ENCODE measurements at places on chromosomes 12 and 14.

- no peak for DNase-seq
Measured at GRCh38 chr12:12350868-12351463, 924 bp upstream of the MANSC1 start.

- no peak for DNase-seq
Measured at GRCh38 chr12:99019798-99020197, 374.7 kb downstream of the APAF1 start.

GRCh38 chr14:92792885-92793284, 1.2 kb upstream of the GOLGA5 start:
- no peak for DNase-seq

DNA sequence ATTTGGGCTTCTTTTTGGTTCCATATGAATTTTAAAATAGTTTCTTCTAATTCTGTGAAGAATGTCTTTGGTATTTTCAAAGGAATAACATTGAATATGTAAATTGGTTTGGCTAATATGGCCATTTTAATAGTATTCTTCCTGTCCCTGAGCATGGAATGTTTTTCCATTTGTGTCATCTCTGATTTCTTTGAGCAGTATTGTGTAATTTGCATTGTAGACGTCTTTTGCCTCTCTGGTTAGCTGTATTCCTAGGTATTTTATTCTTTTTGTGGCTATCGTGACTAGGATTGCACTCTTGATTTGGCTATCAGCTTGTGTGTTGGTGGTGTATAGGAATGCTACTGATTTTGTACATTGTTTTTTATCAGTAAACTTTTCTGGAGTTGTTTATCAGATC, 601.9 kb downstream of the SNAPC1 start:
- DNase-seq, result no peak

DNA sequence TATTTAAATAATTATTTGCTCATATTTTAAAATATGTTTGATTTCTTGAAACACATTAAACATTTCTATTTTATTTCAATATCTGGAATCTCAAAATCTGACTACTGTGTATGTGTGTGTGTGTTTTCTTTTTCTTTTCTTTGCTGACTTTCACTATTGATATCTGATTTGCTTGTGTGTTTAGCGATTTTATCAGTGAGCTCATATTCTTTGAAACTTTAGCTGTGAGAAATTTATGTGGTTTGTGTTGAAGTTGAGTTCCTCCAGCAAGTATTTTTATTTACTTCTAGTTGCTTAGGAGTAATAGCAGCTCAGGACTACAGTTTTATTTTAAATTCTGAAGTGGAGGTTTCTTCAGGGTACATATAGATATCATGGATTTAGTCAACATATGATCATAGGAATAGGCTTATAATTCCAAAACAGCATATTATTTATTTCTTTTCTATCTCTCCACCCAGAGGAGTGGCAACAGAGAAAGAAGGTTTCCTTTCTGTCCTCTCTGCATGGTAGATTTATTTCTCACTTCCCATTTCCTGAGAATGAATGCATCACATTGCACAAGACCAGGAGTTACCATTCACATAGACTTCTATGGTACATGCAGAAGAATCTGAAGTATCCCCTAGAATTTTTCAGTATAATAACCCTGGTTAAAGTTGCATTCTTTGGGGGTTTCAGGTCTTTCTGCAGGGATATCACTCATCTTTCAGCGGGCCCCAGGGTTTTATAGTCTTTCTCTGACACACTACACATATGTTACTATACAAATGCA, 60.5 kb downstream of the PTPRQ start:
- no peak for DNase-seq

DNA sequence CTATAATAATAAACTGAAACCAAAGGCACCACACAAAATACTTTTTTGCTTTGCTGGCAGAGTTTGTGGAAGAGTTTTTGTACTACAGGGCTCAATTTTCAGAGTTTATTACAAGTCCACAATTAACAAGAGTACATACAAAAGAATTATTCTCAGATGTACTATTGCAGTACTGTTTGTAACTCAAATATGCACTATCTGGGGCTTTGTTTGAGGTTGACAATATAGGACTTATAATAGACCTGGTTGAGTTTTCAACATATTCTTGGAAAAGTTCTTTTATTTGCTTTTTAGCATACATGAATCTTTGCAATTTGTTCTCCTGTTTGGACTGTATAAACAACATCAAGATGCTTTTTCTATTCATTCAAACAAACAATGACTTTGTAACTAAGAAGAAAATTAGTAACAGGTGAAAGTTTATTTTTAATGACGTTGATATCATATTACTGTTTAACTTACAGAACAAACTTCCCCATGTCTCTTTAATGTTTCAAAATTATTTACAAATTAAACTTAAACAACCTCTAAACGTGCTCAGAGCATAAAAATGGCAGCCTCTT, 407.4 kb upstream of the PRICKLE1 start:
- no peak for DNase-seq

DNA sequence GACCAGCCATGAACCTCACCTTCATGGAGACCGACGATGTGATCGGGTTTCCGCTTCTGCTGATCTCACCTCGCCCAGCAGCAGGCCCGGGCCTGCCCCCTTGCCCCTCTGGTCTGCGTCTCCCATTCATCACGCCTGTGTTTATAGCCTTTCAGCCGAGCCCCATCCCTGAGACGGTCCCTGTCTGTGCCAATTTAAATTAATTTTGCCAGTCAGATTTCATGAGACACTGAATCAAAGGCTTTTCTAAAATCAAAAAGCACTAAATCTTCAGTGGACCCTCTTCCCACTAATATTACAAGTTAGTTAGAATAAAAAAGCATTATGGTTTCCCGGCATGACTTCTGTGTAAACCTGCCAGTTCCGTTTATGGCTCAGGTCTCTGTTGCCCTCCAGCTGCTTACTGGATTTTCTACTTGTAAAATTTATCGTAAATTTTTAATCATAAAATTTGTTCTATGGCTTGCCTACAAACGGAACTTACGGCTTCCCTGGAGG, 155.9 kb downstream of the ESRRB start:
- peak; percentile 61 for DNase-seq

GRCh38 chr12:14283489-14284144, 81.9 kb upstream of the ATF7IP start:
- DNase-seq, result peak; percentile 19

DNA sequence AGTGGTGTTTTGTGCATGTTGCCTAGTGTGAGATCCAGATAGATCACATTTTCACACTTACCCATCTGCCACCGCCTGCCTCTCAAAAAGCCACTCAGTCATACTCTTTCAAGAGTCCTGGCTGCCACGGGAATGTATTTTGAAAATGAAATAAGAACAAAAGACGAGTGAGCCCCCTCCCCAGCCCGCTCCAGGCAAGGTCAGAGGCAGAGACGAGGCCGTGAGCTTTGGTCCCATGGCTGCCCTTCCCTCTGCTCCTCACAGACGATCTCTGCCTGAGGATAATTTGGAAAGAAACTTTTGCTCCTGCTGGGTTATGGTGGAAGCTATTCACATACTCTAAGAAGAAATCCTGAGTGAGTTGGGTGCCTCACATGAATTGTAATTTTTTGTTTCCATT, 924.3 kb downstream of the BCL11B start:
- no peak for DNase-seq

- DNase-seq, result no peak
Measured at GRCh38 chr12:65529771-65530435, 251.4 kb downstream of the MSRB3 start.

- peak; percentile 59 for DNase-seq
Measured at GRCh38 chr14:34465069-34465859, 3.2 kb upstream of the SPTSSA start.

- no peak for DNase-seq
Measured at GRCh38 chr14:98940693-98941437, 331.1 kb downstream of the BCL11B start.

DNA sequence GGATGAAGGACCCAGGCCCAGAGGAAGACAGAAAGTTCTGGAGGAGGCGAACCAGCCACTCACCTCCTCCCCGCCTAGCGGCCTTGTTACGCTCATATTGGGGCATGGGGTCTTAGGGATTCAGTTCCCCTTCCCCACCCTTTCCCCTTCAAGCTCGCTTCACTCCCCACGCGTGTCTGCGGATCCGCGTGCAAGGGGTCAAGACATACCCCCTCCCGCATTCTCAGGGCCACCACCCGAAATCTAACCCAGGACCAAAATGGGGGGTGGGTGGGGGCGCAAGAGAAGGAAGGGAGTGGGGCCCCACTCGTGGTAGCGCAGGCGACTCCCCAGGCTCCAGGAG, 584 bp upstream of the RFX4 start:
- DNase-seq, result no peak

DNA sequence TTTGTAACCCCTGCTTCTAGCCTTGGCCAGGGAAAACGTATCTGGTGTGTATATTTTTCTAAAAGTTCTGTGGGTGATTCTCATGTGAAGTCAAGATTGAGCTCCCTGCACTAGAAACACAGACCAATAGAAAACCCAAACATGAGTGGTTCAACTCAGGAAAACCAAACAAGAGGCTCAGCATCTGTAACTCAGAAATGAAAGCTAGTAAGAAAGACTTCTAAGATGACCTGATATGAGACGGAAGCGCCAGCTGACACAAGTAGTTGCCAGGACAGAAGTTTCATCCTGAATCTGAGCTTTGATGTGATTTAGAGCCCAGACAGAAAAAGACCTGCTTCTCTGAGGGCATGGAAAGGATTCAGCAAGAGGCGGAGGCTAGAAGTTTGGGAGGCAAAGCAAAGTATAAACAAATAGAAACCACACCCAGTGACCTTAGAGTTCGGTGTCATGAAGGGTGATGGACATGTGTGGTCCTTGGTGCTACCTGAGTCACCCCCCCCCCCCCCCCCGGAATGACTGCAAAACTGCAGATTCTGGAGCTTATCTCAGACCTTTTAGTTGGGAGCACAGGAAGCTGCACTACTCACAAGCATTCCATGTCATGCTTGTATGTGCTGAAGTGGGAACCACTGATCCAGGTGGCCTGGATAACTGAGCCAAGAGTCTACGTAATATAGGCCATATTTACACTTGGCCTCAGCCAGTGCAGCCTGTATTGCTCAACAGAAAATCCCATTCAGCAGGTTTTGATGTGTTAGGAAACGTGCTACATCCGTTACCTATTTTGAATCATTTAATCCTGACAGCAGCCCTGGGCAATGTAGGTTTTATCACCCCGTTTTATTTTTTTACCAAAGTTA, 191.3 kb downstream of the ANO6 start:
- no peak for DNase-seq

- peak; percentile 21 for DNase-seq
Measured at GRCh38 chr12:48988030-48988649, 10.0 kb downstream of the WNT1 start.

- DNase-seq, result no peak
Measured at GRCh38 chr12:97368462-97369163, 94.0 kb upstream of the RMST start.

DNA sequence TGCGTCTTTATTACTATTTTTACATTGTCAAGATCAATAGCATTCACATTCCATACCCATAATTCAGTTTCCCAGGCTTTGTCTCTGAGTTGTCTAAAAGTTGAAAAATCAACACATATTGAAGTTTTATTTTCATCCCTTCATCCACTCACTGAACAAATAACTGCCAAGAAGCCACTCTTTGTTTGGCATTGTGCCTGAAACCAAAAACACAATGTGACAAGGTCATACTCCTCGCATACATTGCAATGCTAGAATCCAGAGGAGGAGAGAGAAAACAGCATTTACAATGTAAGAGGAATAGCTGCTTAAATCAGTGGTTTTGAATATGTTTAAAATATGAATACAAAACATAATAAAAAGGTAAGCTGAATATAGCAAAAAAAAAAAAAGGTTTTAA, 71.8 kb downstream of the CCDC60 start:
- DNase-seq, result no peak

All from DMS153 (cell line).